ENCODE measurements at places on chromosomes 12 and 14.

DNA sequence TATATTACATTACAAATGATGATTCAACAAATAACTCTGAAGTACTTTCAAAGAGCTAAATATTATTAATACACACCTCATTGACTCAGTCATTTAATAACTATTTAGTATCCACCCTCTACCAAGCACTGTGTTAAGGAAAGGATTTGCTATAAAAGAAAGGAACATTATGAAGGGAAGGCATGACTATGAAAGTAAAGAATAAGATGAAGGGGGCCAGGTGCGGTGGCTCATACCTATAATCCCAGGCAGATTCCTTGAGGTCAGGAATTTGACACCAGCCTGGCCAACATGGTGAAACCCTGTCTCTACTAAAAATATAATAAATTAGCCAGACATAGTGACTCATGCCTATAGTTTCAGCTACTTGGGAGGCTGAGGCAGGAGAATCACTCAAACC lies 107.9 kb downstream of the PLCZ1 start:
- DNase-seq, result no peak

GRCh38 chr12:65327207-65328076 lies 49.0 kb downstream of the MSRB3 start:
- no peak for DNase-seq

GRCh38 chr14:97185186-97185585 lies 388.0 kb downstream of the VRK1 start:
- DNase-seq, result no peak

GRCh38 chr12:95417372-95417771 lies 56.6 kb upstream of the METAP2 start:
- DNase-seq, result no peak

DNA sequence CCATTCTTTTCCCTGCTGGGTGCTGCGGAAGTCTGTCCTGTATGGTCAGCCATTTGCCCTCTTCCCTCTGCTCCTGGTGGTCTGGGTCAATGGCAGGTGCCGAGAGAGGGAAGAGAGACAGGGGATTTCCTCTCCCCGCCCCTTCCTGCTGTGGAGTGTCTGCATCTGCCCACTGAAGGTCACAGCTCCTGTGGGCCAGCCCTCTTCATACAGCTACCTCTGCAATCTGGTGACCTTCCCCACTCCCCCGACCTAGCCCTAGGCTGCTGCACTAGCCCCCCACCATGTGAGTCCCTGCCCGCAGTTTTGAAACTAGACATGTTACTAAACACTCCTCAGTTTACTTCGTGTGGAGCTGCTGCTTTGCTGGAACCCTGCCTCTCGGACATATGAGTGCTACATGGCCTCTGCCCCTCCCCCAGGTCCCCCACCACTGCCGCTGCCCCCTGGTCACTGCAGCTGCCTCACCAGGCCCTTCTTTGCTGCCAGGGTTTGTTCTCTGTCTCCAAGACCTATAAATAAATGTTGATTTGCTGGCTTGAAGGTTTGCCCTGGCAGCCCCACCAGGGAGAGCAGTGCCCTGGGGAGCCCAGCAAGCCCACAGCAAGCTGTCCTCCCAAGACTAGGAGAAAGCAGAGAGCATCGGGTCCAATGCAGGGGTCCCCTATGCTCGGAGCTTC lies 102.9 kb downstream of the DPF3 start:
- DNase-seq, result no peak

DNA sequence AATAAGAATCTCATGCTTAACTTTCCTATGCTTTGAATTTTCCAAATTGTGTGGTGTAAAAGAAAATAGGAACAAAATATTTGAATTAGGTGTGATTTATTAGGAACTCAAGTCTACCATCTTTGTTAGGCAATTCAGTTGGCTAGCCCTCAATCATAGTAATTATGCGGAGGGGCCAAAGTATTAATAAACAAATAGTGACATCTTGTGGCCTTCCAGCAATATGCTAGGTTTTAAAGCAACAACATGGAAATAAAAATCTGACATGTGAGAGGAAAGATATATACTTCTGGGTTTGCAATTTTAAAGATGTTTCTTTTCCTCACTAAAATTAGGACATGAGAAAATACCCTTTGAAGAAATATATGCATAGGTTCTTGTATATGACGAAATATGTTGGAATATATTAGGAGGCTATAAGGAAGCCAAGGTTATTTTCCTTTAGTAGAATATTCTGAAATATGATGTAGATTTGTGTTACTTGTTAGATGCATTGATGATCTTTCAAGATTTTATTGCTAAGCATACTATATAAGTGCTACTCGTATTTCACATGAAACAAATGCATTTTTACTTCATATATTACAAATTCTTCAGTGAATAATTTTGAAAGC lies 200.4 kb downstream of the PTPRO start:
- no peak for DNase-seq

GRCh38 chr12:79000501-79000900 lies 135.9 kb downstream of the SYT1 start:
- DNase-seq, result no peak

GRCh38 chr14:70726651-70727375 lies 82.5 kb downstream of the MAP3K9 start:
- no peak for DNase-seq

GRCh38 chr12:45773747-45774146 lies 44.2 kb downstream of the ARID2 start:
- DNase-seq, result no peak

DNA sequence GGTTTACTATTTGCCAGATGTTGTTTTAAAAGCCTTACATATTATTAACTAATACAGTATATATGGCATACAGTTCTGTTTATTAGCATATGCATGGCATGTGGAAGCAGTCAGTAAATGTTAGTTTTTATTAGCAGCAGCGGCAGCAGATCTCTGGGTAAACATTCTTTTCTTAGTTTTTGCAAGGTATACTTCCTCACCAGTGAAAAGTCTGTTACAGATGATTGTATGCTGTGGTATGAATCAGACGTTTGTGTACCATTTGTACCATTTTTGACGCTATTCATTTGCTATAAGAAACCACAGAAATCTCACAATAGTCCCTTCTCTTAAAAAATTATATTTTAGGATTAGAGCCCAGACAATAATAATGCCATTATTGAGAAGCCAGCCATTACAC lies 17.8 kb downstream of the STK38L start:
- no peak for DNase-seq

GRCh38 chr12:52178443-52178842 lies 13.4 kb downstream of the KRT80 start:
- DNase-seq, result no peak

- no peak for DNase-seq
These were observed 83.0 kb upstream of the WSCD2 start for GRCh38 chr12:108046135-108046534.

DNA sequence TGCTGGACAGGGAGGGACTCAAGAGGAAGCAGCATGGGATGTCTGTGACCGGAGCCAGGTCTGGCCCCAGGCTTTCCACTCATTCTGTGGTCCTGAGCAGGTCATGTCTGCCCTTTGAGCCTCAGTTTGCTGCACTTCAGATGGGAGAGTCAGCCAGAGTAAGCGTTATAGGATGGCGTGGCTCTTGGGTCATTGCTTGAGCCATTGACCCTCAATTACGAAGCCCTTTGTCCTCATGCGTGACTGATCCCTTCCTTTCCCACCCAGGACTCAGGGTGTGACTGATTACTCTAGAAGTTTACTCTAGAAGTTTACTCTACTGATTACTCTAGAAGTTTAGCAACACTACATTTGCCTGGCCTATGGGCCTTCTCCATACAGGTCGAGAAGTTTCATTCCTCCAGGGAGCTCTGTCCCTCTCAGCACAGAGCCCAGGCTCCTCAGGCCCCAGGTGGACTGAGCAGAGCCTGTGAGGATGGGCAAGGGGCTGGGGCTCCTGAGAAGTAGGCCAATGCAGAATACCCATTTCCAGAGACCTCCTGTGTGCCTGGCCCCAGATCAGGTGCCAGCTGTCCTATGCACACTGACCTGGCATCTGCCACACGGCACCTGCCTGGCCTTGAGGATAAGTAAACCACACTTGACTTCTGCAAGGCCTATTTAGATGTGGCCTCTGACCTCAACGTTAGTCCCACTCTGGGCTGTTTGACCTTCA lies 7.6 kb upstream of the IFI27 start:
- no peak for DNase-seq

GRCh38 chr14:31326111-31326510 lies 94.2 kb downstream of the HEATR5A start:
- DNase-seq, result no peak

DNA sequence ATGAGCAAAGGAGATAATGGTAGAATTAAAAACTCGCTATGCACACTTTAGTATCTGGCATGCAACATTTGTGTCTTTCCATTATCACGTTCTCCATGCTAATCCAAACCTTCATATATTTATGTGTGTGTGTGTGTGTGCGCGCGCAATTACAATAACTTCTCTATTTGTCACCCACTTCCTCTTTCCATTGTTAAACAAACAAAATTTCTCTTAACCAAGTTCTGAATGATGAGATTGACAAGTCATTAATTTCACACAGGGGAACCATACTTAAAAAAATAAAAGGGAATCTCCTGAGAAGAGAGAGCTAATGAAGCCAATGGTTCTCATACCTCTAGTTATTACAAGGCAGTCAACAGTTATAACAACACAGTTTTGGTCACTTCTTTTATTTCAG lies 575.9 kb upstream of the MDGA2 start:
- no peak for DNase-seq

Measured in dorsolateral prefrontal cortex (tissue), 122 donors.